ENCODE measurements at places on chromosomes 6 and 20. TPM values are rescaled to one million over a fixed set of nuclear protein-coding genes. Genes with fewer than 3 reads are reported as not detected.
A peak's percentile ranks its signal among the peaks of the same experiment; 100 is the strongest.

DNA sequence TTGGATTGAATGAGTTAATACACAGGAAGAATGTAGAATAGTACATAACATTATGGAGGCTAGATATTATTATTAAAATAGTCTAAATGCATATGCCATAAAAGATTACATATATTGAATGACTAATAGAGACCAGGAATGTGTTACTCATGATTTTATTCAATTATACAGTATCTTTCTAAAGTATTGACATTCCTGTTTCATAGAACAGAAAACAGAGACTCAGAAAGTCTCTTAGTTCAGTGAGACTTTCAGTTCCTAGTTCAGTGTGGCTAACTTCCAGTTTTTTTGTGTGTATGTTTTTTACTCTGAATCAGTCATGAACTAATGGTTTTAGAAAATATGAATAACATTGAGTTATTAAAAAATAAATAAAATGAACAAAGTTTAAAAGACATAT, 34.6 kb upstream of the TMEM244 start:
- no peak for DNase-seq

The L3MBTL3 gene
- total RNA-seq, result 31.7 TPM

The OR2H1 gene
- not detected for total RNA-seq

DNA sequence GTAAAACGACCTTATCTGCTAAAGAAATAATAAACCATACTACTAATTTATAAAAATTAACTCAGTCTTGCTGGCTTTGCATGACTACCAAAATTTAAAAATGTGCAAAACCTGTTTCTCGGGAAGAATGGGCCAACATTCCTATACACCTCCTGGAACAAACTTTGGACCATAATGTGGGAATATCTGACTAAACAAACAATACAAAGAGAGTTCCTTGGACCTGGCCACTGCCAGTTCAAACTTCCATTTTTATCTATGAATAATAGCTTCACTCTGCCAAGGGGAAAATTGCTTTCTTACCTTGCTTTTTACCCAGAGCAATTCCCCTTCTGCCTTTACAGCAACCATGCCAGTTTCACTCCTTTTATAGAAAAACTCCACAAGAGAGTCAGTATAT, 38.7 kb upstream of the POU5F1 start:
- no peak for DNase-seq

DNA sequence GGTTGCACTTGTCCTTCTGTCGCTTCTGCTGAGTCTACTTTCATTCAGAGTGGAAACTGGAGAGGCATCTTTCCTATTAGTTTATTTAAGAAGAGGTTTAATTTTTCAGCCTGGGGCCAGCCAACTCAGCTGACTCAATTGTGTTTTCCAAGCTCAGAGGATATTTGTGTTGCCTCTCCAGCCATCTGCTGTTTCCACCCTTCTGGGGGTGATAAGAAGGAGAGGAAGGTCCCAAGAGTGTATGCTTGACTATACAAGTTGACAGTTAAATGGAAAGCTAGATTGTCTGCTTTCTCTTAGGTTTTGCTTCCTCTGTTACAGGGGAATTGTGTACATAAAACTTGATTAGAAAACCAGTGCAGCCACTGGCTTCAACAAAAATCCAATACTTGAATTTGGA, 3.0 kb downstream of the PSMF1 start:
- DNase-seq, result no peak

DNA sequence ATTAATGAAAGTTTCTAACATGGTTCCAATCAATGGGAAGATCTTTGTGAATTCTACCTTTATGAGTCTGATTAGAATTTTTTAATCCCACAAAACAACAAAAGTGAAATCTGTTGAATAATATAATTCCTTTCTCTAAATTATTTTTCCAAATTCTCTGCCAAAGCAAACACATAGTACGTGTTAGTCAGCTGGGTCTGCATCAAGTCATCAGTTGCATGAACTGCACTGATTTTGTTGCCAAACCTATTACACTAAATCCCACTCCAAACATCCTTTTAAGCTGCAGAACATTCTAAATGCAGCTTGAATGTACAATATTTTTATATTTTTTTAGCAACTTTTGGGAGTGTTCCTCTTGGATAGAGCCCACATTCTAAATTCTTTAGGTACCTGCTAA, 199.0 kb upstream of the HSF2 start:
- DNase-seq, result no peak

DNA sequence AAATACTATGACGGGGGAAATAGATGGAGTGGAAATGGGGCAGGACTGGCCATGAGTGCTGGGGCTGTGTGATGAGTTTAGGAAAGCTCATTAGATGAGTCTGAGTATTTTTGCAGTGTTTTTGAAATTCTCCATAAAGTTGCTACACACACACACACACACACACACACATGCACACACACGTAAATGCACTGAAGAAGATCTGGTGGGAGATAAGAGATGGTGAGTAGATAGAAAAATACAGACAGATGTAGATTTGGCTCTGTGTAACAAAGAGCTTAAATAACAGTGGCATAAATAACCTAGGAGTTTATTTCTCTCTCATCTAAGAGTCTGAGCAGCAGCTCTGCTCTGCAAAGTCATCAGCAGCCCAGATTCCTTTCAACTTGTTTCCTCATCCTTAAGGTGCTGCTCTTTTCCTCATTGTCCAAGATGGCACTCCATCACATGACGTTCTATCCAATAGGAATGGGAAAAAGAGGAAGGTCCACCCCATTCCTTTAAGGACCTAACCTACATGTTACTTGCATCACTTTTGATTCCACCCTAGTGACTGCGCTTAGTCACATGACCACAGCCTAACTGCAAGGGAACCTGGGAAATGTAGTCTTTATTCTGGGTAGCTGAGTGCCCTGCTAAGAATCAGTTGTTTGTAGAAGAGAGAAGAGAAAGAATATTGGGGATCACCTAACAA, 76.4 kb downstream of the EYA2 start:
- DNase-seq, result no peak

GRCh38 chr6:64415926-64416325, 780.3 kb downstream of the PHF3 start:
- DNase-seq, result no peak

DNA sequence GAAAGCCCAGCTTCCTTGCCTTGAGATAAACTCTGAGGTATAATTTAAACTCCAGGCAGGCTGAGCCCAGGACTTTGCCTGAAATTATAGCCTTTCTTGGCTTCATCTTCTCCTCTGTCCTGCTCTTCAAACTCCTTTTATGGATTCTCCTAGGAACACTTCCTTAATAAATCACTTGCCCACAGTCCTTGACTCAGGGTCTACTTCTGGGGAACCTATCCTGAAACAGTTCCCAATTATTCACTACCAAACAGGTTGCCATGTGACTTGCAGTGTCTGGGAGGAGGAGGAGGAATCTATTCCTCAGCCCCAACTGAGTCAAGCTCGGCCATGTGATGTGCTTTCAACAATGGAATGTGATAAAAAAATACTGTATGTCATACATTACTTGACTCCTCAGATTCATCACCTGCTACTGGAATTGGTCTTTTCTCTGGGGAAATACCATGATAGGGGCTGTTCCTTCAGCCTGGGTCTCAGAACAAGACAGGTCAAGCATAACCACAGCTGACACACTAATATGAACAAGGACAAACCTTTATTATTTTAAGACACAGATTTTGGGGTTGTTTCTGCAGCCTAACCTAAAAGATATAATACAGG, 20.5 kb upstream of the CDKN1A start:
- DNase-seq, result no peak

The POLR1H gene
- total RNA-seq, result 52.3 TPM

DNA sequence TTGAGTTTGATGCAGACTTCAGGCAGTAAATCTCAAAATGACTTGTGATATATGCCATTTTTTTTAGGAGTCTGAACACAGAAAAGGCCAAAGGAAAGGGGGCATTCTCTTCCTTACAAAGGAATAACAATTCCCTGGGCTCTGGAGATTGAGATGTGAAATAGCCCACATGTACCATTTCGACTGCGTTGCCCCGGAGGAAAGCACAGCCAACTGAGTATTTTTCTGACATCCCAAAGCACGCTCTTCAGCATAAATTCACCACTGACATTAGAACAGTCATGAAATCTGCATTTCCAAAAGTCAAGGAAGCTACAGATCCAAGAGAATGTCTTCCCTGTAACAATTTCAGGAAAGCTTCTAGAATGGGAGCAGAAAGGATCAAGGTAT, 7.8 kb downstream of the ELOVL2 start:
- DNase-seq, result no peak

- DNase-seq, result peak; percentile 53
Observed at GRCh38 chr20:10536531-10536930, 101.4 kb downstream of the SLX4IP start.

GRCh38 chr20:6818033-6818808, 50.7 kb downstream of the BMP2 start:
- DNase-seq, result no peak

DNA sequence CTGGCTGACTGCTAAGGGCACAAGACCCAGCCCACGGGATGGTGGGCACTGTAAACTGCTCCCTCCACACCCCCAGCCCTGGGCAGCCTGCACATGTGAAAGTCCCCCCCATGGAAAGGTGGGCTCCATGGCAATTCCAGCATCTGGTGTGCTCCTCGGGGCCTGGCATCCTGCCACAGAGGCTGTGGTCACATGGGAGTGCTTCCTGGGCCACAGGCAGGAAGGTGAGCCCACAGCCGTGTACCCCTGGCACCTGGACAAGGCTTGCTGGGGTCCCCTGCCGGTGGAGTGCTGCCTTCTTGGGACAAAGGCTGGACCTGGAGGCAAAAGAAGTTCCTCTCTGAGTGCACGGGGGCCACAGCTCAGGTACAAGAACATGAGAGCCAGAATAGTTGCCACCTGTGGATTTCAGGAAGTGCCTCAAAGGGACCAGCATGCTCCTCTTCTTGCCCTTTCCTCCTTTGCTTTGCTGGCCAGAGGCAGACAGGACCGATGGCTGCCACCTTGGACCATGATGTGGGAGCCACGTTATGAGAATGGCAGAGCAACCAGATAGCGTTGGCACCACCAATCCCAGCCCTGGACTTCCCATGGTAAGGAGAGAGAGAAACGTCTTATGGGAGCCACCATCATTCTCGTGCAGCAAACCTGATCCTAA, 120.2 kb upstream of the MLN start:
- peak; percentile 25 for DNase-seq

The LRFN2 gene
- not detected for total RNA-seq

GRCh38 chr20:36574366-36575135, 1.2 kb downstream of the TGIF2 start:
- DNase-seq, result peak; percentile 59

DNA sequence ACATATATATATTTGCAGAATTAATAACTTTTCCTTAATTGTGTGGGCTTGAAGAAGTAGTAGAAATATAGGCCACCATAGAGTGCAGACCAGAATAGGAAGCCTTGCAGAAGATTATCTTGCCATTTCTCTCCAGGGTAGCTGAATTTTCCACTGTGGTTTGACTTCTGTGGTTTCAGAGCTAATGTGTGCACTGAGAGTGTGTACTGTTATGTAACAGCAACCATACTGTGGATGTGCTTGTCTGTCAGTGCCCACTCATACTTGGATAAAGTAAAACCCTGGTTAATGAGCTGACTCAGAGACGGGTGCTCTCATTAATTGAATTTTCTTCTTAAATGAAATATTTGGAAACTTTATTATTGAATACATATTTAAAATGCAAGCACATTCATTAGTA, 57.2 kb downstream of the CEP43 start:
- DNase-seq, result peak; percentile 41

DNA sequence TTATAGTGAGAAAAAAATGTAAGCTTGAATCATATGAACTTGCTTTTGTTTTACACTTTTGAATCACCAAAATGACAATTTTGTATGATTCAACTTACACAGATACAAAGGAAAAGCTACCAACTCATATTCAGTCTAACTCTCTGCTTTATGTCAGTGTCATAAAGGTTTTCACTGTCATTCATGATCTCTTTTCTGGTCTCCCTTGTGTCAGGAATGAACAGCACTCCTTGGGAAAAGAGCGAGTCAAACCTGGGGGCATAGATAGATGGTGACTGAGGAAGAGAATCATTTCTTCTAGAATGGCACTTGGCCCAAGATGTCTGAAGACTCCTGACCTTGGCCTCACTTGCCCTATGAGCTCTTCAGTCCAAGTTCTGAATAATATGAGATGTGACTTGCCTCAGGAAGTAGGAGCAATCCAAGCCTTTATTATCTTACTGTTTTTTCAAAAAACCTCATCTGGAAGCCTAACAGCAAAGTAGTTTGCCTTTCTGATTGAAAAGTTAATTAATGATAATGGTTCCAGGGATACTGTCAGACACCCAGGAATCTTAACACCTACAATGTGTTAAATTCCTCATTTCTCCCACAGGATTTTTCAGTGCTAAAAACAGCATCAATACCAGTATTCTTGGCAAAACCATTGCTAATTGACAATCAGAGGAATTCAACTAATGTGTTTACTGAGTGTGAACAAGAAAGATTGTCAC, 270.0 kb upstream of the HSF2 start:
- no peak for DNase-seq

The GJA10 gene
- total RNA-seq, result not detected

The TENT5A gene
- total RNA-seq, result 1.9 TPM

- DNase-seq, result peak; percentile 49
Observed at GRCh38 chr6:159788753-159789376, 537 bp downstream of the TCP1 start.

The MAS1 gene
- total RNA-seq, result not detected

GRCh38 chr20:61478094-61478493, 226.0 kb downstream of the CDH4 start:
- no peak for DNase-seq

DNA sequence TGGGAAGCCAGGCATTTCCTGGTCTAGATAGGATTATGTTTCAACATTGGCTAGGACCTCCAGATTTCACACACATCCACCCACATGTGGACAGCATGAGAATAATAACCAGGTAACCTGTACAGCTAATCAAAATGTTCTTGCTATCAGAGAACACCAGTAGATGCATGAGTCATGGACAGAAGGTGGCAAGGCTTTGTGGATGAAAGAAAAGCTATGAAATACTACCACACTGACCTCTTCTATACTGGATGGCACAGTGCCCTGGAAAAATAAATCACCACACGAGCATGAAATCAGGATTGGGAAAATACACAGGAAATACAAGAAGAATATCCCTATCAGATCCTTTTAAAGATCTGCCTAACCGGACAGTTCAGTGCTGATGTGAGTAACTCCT, 113.0 kb downstream of the GMDS start:
- DNase-seq, result no peak

The TLDC2 gene
- total RNA-seq, result not detected

The CST7 gene
- 47.5 TPM for total RNA-seq

The OR2H2 gene
- total RNA-seq, result not detected

The RSPO4 gene
- total RNA-seq, result not detected

DNA sequence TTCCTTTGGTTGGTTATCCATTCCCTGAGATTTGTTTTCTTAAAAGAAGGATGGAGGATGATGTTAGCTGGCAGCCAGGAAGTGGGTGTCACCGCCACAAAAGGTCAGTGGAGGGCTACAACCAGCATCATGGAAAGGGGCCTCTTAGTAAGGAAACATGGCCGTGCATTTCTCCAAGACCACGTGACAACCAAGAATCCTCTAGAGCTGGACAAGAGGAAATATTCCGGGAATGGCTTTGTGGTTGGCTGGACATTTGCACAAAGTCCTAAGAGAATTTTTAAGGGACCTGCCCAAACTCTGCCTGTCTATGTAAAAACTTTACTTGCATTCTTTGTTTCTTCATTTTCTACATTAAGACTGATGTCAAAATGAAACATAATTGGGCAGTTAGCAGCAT, 399.9 kb upstream of the MARCKS start:
- DNase-seq, result no peak

All from activated CD8-positive, alpha-beta T cell treated with anti-CD3 and anti-CD28 coated beads, Interleukin-2, amount 10 ng/mL, durations not matched to agents 7 days and 5 days (primary cell).